HuH-7.5 (cell line): ENCODE measurements at places on chromosomes 1 and 21.

- DNase-seq, result no peak
These were observed 109.7 kb downstream of the TSEN15 start for GRCh38 chr1:184161071-184161698.

- DNase-seq, result no peak
These were observed 144.0 kb downstream of the ROR1 start for GRCh38 chr1:63917571-63918417.

GRCh38 chr1:60762176-60762575, 320.2 kb upstream of the NFIA start:
- DNase-seq, result no peak

DNA sequence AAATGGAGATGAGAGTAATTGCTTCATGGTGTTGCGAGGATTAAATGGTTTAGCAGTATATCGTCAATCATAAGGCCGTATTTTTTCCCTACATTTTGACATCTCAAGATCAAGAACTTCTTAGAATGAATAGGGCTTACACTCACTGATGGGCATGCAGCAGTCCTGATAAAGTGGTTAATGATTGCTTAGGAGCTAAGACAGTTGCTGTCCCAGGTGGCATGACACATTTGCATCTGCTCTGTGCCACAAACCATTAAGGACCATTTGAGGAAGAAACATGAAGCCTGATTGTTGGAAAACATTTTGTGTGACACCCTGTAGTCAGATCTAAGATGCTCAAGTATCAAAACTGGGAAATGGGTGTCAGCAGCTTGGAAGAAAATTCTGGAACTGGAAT, 81.0 kb upstream of the SGIP1 start:
- no peak for DNase-seq

- no peak for DNase-seq
These were observed 47.7 kb downstream of the OSBPL9 start for GRCh38 chr1:51664421-51665240.

DNA sequence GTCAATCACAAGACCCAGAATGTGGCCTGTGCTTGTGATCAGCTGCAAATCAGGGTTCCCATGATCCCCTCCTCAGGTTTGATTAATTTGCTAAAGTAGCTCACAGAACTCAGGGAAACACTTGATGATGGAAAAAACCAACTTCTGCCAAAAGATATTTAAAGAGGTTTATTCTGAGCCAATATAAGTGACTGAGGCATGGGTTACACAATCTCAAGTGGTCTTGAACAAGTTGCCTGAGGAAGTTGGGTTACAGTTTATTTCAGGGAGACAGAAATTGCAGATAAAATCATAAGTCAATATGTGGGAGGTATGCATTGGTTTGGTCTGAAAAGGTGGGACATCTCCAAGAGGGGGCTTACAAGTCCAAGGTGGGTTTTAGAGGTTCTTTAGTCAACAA, 243.1 kb downstream of the S1PR1 start:
- DNase-seq, result no peak

DNA sequence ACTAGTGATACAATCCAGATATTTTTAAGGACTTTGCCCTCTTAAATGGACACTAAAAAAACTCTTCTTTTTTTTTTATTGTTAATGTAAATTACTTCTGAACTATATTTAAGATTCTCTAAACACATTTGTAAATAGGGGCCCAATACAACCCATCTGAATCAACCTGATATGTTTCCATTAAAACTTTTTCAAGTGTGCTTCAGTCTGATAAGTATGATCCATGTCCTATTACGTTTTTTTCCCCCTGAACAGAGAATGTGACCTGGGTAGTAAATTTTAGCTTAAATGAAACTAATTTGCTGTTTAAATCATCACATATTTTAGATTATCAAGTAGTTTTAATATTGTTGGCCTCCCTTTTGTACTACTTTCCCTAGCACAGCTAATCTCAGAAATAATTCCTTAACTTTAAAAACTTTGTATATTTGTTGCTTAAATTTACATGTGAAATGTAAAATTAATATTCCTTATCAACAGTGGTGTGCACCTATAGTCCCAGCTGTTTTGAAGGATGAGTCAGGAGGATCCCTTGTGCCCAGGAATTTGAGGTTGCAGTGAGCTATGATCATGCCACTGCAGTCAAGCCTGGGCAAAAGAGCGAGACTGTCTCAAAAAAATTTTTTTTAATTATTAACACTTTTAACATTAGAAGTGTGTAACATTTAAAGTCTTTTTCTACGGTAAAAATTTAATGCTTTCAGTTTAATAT, 3.0 kb upstream of the PKN2 start:
- no peak for DNase-seq

DNA sequence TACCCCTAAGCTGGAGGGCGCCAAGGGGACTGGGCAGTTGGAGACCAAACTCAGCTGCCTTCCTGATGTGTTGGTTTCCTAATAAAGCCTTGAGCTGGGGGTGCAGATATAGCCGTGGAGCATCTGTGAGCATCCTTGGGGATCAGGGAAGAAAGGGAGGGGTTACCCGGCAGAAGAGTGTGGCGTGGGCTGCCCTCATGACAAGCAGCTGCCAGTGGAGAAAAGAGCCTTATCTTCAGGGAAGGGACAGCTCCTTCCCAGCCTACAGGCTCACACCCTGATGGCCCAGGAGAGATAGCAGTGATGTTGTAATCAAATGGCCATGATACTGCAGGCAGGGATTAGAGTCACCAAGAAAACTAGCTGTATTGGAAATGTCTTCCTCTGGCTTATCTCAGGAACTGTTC, 10.8 kb upstream of the NFASC start:
- DNase-seq, result no peak

- DNase-seq, result no peak
These were observed 77.4 kb downstream of the DMRTB1 start for GRCh38 chr1:53536606-53537005.

DNA sequence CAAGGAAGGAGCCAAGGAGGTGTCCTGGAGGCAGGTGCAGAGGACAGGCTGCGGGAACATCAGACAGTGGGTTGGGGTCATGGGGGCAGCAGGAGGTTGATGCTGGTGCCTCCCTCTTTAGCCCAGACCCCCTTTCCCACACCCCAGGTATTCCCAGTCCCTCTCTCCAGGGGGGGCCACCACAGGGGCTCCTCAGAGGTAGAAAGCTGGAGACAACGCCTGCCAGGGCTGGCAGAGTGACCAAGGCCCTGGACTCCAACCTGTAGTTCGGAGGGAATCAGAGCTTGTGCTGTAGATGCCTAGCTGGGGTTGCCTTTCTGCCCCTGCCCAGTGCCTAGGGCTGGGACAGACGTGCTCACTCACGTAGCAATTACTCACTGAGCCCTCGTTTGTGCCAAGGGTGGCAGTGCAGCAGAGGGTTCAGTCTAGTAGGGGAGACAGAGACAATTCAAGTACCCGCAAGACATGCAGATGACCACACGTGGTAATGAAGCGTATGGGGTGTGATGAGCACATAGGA, 148.2 kb downstream of the PTPRU start:
- no peak for DNase-seq

DNA sequence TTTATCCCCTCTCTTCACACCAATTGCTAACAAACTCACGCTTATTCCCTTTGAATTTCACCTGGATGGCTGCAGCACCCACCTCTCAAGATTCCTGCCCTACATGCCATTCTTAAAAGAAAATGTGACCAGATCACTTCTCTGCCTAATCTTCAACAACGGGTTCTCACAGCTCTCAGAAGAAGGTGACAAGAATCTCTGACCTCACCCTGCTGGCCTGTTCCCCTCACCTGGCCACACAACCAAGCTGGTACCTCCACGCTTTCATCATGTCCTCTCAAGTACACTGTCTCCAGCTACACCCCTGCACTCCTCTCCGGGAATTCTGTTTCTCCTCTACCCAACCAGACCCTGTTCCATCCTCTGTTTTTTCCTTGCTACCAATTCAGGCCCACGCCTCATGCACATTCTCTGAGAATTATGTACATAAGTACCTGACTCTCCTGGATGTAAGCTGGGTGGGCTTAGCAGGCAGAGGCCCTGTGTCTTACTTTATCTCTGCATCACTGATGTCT, 5.9 kb upstream of the LSS start:
- DNase-seq, result no peak

- no peak for DNase-seq
These were observed 5.4 kb upstream of the SHISA4 start for GRCh38 chr1:201883266-201883665.

- DNase-seq, result peak; percentile 78
These were observed 153.3 kb downstream of the TOMM20 start for GRCh38 chr1:234975122-234975940.

DNA sequence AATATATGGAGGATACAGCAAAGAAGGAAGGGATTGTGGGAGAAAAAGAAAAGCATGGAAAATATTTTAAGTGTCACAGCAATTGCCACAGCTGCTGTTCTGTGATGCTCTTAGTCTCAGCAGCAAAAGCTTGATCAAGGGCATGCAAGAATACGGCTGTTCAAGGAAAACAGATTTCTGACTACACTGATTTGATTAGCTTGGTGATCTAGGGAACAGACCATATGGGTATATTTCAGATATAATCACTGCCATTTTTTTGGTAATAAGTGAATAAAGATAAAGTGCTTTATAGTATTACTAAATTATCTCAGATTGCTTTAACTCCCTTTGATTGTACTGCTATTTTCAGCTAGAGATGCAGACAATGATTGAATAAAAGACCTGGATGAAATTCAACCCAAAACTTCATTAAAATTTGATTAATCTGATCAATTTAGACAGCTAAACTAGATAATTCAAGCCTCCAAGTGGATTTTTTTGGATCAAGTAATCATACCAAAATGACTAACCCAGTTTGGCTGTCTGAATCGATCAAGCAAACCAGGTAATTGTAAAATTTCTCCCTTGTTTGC, 33.3 kb upstream of the LYPLAL1 start:
- no peak for DNase-seq

DNA sequence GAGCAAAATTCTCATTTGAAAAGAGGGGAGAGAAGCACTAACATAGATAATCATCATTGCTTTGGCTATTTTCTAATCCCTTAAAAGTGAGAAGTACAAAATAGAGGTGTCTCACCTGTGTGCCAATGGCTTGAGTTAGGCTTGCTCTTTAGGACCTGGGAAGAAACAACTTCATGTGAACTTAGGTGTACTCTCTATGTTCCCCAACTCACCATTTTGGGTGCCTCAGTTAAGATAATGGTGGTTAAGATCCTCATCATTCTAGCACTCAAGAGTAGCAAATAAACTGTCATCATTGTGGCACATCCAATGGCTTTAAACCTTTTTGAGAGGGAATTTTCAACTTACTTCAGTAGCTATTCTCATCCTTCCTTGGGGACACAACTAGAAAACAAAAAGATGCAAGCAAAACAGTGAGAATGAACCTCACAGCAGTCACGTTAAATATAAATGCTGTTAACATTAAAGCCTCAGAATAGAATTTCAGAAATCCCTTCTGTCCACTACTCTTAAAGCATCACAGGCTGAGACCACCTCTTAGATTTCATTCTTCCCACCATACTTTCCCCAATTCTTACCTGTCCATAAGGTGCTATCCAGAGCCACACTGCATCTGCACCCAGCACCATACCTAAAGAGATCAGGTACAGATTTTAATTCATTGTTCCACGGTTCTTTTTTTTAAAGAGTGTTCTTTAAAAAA, 1.2 kb downstream of the GAS5 start:
- no peak for DNase-seq

GRCh38 chr1:32316903-32317277, 19.1 kb downstream of the MARCKSL1 start:
- DNase-seq, result no peak

- DNase-seq, result no peak
These were observed 303.7 kb downstream of the HLX start for GRCh38 chr1:221182791-221183533.

DNA sequence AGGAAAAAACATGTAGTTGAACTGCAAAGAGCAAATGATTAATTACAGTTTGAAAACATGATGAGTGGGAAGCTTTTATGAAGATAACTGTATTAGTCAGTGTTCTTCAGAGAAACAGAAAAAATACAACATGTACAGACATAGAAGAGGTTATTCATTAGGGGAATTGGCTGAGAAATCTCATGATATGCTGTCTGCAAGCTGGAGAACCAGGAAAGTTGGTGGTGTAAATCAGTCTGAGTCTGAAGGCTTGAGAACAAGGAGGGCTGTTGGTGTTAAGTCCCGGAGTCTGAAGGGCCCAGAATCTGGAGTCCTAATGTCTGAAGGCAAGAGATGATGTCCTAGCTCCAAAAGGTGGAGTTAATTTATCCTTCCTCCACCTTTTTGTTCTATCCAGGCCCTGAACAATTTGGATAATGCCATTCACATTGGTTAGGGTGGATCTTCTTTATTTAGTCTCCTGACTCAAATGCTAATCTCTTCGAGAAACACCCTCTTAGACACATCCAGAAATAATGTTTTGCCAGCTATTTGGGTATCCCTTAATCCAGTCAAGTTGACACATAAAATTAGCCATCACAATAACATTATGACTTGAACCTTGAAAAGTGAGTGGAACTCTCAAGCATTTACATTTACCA, 672.9 kb upstream of the PTBP2 start:
- DNase-seq, result no peak

DNA sequence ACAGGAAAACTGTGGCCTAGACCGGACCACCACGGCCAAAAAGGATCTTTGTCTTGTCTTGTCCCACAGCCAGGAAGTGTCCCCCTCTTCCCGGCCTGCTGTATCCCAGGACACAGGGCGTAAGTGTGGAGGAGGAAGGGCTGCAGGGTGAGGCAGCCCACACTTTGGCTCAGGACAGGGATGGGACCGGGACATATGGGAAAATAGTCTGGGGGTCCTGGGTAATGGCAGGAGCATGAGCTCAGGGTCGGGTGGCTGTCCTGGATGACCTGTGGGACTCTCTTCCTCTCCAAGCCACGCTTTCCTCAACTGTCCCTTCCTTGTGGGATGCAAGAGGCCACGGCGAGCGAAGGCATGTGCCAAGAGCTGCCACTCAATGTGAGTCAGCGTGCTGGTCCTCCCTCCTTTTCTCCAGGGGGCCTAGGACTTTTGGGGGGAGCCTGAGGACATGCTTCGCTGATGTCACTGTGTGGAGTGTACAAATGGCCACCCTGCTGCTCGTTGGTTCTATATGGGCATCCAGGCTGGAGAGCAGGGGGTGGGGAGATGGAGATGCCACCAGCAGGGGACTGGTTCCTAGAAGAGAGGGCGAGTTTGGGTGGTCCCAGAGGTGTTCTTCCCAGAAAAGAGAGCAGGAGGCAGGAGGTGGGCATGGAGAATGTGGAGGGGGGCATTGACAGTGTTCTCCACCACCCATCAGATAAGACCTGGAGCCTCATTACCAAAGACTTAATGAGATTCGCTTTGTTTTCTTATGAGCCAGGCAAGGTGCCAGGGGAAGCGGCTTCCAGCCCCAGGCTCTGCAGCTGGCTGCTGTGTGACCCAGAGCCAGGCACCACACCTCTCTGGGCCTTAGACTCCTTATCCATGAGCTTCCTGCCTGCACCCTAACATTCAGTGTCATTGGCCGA, 11.5 kb upstream of the PADI1 start:
- no peak for DNase-seq

GRCh38 chr1:16900751-16901150, 5.0 kb downstream of the RNU1-2 start:
- no peak for DNase-seq

GRCh38 chr1:14698314-14698713, 99.8 kb downstream of the KAZN start:
- no peak for DNase-seq

GRCh38 chr1:175219774-175220173, 27.2 kb upstream of the KIAA0040 start:
- no peak for DNase-seq

- no peak for DNase-seq
These were observed 70.9 kb downstream of the TM2D1 start for GRCh38 chr1:61654067-61654466.
